EH (cell line): ENCODE measurements at places on chromosomes 16 and 17.

DNA sequence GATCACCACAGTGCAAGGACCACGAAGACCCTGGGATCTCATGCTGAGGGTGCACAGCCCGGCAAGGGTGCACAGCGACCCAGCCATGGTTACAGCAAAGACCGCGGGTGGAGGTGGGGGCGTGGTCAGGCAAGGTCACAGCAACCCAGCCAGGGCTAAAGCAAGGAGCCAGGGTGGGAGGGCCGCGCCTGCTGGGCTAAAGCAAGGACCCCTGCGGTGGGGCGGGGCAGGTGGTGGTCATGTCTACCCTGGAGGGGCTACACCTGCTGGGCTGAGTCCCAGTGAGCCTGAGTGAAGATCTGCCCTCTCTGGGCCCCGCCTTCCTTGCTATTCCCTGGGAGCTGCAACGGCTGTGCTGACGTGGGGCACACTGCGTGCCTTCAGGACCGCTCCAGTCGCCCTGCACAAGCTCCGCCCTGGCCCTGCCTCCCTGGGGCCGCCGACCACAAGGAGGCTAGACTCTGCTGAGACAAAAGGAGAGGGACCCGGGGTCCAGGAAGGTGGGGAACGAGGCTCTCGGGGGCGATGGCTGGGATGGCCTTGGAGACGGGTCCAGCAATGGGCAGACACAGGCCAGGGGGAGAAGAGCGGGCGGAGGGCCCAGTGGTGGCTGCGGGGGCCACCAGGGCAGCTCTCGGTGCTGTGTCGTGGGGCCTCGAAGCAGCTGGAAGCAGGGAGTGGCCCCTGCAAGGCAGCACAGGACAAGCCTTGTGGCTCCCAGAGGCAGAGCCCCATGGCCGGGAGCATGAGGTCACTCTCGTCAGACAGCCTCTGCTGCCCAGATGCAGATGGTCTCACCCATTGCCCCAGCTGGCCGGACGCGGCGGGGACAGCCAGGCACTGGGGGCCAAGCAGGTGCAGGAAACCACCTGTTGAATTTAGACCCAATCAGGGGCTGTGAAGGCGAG lies 52.8 kb downstream of the CBFA2T3 start:
- DNase-seq: no peak

DNA sequence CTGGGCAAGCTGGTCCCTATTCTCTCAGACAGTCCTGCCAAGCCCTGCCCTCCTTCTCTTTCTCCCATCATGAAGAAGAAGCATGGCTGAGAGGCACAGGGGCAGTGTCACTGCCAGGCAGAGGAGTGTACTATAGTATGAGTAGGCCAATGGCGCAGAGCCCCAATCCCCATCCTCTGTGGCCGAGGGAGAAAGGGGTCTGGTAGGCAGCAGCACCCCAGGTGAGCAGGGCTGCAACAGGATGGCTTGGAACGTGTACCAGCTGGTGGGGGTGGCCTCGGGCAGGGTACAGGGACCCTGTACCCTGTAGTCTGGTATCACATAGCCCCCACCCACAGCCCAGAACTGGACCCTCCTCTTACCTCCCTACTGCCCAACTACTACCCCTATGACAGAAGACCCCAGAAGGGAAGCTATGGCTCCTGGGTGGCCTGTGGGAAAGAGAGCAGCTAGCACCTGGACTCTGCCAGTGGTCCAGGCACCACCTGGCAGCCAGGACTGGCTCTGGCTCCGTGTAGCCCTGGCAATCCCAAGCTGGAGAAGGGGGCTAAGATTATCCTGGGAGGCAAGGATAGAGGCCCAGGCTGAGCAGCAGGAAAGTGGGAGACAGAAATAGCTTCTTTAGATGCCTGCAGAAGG lies 4.4 kb downstream of the SMARCD2 start:
- no peak for DNase-seq

DNA sequence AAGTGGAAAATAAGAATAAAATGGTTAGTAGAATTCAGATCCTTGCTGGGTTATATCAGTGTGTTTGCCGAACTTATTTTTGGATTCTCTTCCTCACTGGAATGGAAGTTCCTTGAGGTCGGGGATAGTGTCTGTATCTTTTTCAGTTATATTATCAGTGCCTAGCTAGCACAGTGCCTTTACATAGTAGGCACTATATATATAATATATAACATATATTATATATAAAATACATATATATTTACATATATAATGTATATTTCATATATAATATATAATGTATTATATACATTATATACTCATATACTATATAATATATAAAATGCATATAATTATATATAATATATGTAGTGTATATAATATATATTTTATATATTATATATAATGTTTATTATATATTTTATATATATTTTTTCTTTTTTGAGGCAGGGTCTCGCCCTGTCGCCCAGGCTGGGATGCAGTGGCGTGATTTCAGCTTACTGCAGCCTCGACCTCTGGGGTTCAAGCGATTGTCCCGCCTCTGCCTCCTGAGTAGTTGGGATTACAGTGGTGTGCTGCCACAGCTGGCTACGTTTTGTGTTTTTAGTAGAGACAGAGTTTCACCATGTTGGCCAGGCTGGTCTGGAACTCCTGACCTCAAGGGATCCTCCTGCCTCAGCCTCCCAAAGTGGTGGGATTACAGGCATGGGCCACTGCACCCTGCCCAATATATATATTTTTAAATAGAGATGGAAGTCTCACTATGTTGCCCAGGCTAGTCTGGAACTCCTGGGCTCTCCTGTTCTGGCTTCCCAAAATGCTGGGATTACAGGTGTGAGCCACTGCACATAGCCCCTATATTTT lies 3.2 kb downstream of the NFATC3 start:
- no peak for DNase-seq

GRCh38 chr17:54435966-54436365 lies 464.7 kb upstream of the TOM1L1 start:
- DNase-seq: no peak

- DNase-seq: peak; percentile 6
These were observed 32.0 kb upstream of the AQP8 start for GRCh38 chr16:25184771-25185170.

- no peak for DNase-seq
These were observed 45.4 kb downstream of the NDEL1 start for GRCh38 chr17:8481089-8481488.

- DNase-seq: peak; percentile 63
These were observed 722 bp upstream of the SLC38A10 start for GRCh38 chr17:81295676-81296381.

DNA sequence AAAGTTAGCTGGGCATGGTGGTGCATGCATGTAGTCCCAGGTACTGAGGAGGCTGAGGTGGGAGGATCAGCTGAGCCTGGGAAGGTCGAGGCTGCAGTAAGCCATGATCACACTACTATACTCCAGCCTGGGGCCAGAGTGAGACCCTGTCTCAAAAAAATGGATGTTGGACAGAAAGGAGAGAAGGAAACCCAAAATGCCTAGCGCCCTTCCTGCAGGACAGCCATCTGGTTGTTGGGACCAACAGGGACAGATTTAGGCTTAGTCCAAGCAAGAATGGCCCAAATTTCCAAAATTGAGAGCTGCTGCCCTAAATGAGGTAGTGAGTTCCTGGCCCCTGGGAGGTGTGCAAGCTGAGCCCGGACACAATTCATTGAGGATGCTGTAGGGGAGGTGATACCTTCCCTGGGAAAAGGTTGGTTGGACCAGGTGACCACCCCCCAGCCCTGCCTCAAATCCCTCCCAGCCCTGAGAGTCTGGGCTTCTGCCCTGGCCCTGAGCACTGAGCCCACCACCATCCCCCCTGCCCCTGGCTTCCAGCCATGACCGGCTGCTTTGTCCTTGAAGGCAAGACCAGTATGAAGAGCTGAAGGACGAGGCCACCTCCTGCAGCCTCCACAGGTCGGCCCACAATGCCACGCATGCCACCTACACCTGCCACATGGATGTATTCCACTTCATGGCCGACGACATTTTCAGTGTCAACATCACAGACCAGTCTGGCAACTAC lies 35.1 kb downstream of the IL21R start:
- no peak for DNase-seq
